Astrocyte (in vitro differentiated cells and primary cell): ENCODE measurements at places on chromosomes 16 and 17.

GRCh38 chr16:30149250-30149930 lies 26.4 kb upstream of the MAPK3 start:
- DNase-seq: no peak

DNA sequence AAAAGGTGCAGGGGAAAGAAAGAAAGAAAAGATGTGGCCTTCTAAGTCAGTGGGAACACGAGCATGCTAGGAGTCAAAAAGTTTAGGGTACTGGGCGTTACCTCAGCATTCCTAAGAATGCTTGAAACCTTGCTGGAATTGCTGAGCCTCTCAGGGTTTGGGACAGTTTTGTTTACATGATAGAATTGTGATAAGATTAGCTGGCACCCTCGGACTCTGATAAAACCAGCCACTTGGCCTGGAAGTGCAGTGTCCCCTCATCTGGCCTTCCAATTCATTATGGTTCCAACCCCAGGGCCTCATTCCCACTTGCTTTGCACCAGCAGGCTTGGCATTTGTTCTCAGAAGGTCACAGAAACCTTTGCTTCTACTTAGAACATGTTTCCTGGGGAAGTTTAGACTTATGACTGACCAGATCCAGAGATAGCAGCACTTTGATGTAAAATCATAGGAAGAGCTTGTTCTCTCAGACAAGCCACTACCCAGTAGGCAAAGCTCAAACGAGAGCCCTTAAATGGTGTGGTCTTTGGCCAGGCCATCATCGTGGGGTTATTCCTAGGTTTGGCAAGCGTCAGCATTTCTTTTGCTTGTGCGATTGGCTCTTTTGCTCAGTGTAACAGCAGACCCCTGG lies 8.0 kb downstream of the SGF29 start:
- DNase-seq: no peak

- DNase-seq: peak; percentile 23
Observed at GRCh38 chr17:8859027-8859803, 8.3 kb downstream of the PIK3R6 start.

DNA sequence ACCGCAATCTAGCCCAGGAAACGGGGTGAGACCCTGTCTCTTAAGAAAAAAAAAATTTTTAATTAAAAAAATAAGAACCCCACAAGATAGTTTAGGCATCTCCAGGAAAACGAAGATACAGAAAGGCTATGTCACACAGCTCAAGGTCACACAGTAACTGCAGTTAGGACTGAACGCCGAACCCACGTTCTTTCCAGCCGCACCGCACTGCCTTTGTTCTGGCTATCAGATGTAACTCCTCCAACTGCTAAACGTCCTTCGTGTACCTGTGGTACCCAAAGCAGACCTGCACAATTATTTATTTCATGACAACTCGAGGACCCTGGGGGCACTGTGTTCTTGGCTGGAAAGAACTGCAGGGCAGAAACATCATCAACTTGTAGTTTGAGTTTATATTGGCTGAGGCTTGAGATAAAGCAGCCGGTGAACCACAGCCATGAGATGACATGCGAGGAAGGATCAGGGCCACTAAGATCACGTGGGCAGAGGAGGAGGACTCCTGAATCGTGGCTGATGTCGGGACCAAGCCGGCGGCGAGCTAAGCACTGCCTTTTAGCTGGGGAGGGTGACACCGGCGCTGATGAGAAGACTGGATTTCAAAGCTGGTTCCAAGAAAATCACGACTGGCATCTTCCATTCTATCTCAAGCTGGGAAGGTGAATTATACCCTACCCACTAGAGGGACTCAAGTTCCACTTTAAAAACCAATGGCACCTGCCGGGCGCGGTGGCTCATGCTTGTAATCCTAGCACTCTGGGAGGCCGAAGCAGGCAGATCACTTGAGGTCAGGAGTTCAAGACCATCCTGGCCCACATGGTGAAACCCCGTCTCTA lies 20.7 kb upstream of the MNT start:
- no peak for DNase-seq

GRCh38 chr17:79954281-79955166 lies 81.1 kb downstream of the TBC1D16 start:
- DNase-seq: no peak

- DNase-seq: no peak
Observed at GRCh38 chr17:3335876-3336275, 37.7 kb upstream of the OR3A1 start.

DNA sequence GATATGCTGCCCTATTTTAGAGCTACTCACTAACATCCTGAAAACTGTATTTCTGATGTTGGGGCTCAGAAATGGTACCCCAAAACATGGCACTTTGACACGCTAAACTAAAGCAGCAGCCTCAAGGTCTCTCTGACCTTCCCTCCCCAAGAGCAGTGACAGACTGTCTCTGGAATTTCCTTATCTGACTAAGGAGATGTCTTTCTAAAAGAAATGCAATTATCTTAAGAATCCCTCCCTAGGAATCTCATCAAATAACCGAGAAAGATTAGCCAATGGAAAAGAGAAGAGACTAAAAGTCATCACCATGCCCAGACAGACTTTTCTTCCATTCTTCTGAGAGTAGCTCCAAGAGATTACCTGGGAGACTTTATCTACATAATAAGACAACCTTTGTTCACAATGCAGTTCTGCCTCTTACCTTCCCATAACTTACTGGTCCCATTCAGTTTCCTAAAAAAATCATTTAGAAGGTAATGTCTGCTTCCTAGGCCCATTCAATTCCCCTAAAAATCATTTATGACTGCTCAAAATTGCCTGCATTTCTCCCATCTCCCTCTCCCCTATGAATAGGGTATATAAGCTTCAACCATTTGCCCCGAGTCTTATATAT lies 123.9 kb downstream of the CPPED1 start:
- DNase-seq: peak; percentile 11

GRCh38 chr17:17579691-17580090 lies 11.8 kb downstream of the PEMT start:
- DNase-seq: no peak

GRCh38 chr17:8121681-8122421 lies 2.1 kb downstream of the HES7 start:
- peak; percentile 45 for DNase-seq

- DNase-seq: peak; percentile 52
Observed at GRCh38 chr17:17919169-17920107, 52.8 kb downstream of the TOM1L2 start.

DNA sequence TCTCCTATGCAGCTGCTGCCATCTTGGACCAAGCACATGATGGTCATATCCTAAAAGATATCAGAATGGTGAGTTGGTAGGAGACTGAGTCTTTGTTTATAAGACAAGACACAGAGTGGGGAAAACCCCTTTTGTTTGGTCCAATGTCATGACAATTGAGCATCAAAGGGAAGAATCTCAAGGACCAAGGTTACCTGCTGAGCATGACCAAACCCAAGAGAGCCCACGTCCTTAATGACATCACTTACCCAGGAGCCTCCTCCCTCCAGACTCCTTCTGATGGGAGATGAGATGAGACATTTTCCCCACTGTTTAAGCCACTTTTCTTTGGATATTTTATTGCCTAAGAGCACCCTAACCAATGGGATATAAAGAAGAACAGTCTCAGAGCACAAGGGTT lies 478.1 kb downstream of the NPIPA7 start:
- DNase-seq: no peak

- no peak for DNase-seq
Observed at GRCh38 chr17:14910916-14911315, 354.2 kb downstream of the PMP22 start.

- no peak for DNase-seq
Observed at GRCh38 chr17:16913463-16913862, 58.5 kb downstream of the TNFRSF13B start.

- DNase-seq: no peak
Observed at GRCh38 chr16:66802159-66802558, 775 bp upstream of the TERB1 start.

GRCh38 chr17:42407289-42407836 lies 15.7 kb downstream of the CAVIN1 start:
- DNase-seq: no peak

DNA sequence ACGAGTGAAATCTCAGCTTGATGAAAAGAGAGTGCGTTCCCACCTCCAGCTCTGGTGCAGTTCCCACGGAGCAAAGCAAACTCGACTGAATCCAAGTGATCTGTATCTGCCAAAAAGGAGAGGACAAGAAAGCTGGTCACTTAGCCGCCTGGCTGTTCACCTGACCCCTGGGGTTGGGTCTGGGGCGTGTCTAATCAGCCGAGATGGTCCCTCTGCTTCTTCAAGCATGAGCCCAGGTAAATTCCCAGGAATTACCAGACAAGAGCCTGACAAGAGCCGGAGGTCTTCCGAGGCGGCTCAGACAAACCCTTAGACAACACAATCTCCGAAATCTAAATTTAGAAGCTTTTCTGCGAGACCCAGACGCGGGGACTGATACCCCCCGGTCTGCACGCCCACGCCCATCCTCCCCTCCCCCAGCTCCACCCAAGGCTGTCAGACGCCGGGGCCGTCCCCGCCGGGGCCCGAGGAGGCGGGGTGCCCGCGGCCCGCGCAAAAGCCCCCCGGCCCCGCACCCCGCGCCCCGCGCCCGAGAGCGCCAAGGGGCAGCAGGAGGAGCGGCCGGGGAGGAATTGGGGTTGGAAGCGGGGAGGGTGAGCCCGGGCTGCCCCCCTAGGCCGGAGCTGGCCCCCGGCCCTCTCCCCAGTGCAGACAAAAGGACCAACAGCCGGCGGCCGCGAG lies 674 bp downstream of the ZNF821 start:
- no peak for DNase-seq

- DNase-seq: no peak
Observed at GRCh38 chr16:8295513-8296237, 294.6 kb downstream of the TMEM114 start.

GRCh38 chr17:63332286-63332685 lies 113.8 kb downstream of the CYB561 start:
- no peak for DNase-seq

DNA sequence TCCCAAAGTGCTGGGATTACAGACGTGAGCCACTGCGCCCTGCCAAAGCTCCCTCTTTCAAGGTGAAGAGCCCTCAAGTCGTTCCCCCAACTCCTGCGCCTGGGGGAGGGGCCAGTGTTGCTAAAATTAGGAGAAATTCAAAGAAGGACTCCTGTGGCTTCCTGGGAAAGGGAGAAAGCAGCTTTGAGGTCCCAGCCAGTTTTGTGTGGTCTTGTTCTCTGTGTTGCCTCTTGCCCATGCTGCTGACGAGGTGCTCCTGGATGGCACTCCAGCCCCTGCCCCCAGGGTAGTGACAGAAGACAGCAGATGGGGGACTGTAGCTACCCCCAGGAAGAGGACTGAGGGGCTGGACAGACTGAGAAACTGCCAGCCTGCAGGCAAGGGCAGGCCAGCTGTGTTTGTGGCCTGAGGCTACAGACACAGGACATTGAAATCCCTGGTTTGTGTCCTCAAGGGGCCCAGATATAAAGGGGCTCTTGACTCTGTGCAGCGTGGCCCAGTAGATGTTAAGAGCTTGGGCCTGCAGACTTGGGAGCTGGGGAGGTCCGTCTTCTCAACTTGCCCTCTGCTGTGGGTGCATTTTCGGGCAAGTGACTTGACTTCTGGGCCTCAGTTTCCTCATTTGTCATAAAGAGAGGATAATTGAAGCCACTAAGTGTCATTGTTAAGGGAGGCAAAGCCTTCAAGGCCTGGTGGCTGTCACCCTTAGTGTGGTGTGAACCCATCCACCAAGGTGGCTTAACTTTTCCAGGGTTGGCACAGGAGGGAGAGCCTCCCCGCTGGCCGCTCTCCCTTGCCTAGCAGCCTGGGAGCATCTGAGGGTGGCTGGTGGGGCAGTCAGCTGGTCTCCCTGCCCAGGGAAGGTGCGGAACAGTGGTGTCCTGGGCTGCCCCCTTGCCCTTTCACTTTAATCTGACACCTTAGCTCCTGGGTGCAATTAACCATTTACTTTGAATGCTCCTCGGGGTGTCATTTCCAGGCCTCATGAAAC lies 4.1 kb downstream of the UBALD2 start:
- DNase-seq: no peak

- DNase-seq: no peak
Observed at GRCh38 chr17:82832411-82832810, 7.4 kb downstream of the ZNF750 start.

- DNase-seq: no peak
Observed at GRCh38 chr17:33864758-33865229, 390.3 kb upstream of the CCL2 start.

DNA sequence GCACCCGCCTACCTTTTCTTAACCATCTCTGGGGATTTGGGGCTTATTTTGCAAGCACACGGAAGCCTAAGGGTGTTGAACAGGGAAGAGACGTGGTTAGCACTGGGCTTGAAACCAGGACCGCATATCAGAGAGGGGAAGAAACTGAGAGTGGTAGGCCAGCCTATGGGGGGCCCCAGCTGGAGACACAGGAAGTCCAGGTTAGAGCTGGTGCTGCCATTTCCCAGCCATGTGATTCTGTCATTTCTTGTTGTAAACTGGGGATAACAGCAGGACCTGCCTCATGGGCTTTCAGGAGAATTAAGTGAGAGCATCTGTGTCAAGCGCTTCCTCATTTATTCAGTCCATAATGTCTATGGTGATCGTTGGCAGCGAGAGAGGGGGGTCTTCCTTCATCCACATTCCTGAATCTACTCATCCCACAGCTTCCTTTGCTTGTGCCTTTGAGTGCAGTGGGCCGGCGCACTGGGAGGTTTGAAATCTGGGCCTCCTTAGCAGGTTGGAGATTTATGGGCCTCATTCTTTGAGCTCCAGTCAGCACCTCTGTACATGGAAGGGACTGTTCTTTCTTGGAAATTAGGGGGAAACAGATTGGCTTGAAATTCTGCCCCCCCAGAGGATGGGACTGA lies 20.1 kb downstream of the NKD1 start:
- no peak for DNase-seq

- DNase-seq: no peak
Observed at GRCh38 chr17:83174362-83175118, 95.1 kb downstream of the METRNL start.
